ENCODE measurements at places on chromosomes 6 and 20.

DNA sequence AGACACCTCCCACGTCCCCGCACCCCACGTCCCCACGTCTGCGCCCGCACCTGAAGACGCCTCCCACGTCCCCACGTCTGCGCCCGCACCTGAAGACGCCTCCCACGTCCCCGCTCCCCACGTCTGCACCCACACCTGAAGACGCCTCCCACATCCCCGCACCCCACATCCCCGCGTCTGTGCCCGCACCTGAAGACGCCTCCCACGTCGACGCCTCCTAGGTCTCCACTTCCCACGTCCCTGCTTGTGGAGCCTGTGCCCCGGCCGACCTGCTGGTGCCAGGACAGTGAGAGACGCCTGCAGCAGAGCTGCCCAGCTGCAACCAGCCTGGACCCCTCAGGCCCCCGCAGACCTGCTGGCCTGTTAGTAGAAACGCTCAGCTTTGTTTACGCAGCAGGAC is 22.6 kb downstream of the ANKRD60 start:
- no peak for DNase-seq

GRCh38 chr6:165847407-165848085 is 184.5 kb upstream of the PDE10A start:
- no peak for DNase-seq

GRCh38 chr20:49286689-49287551 is 9.1 kb upstream of the ZNFX1 start:
- no peak for DNase-seq

- DNase-seq, result no peak
Observed at GRCh38 chr6:39521958-39522357, 199.5 kb upstream of the KCNK16 start.

DNA sequence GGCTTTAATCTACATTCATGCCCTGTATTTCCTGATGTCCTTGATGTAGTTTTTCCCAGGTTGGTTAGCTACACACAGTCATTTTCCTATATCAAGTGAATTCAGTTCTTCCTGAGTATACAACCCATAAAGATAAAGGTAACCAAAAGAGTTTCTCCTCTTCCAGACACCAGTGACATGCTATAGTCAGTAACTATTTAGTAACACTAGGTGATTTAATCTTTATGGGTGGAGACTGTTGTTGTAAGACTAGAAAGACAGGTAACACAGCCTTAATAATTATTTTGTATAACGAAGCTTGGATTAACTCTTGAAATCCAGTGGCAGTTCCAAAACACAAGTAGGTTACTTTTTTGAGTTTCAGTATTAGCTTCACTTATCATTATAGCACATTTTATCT is 17.6 kb downstream of the MCUR1 start:
- DNase-seq, result no peak

DNA sequence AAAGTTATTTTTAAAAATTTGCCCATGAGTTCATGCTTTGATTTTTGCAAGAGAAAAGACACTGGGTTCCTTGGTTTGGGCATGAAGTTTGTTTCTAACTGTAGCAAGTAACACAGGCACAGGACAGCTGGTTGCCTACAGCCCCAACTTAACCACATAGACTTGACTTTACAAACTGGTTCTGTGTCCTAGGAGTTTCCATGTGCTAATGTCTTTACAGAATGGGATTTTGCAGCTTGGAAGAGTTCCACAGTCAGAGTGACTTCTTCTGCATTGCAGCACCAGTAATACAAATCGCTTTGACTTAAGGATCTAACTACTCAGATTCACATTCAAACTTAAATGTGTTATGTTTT is 44.3 kb downstream of the OR2B2 start:
- no peak for DNase-seq

GRCh38 chr20:7866285-7866684 is 74.0 kb downstream of the HAO1 start:
- no peak for DNase-seq

DNA sequence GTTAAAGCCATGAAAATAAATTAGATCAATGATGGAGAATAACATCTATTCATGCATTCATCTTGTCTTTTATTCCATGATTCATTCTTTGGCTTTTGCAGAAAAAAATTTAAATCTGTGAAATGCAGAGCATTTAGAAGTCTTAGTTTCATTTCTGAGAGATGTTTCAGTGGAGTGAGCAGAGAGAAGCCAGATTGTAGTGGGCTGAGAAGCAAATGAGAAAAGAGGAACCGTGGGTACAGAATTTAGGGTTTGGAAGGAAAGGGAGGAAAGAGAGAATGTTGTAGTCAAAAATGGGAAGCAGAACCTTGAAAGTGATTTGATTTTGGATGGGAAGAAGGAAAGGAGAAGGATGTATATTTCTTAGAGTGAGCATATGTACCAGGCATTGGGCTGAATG is 260.3 kb upstream of the MAN1A1 start:
- DNase-seq, result no peak

DNA sequence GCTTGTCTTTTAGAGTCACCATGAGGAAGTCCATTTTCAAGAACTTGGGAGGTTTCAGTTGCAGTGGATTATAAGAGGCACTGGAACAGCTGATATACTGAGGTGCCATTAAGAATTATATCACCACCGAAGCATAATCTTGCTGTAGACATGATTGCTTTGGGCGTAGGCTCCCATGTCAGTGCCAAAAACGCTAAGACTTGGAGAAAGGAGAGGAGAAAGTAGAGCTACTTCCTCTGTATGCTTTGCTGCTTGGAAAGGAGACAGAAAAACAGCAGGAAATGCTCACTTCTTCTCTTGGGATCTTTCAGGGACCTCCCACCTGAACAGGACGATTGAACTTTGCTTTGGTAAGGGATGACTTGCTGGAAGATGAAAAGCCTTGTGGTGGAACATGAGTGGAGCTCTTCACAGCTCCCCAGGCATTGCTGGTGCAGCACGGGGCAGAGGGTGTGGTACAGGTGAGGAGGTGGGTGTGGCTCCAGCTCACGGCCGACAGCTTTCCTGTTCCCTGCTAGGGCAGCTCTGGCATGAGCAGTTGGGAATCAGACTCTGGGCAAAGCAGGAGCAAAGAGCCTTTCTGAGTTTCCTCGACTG is 190.4 kb upstream of the JAG1 start:
- DNase-seq, result no peak

DNA sequence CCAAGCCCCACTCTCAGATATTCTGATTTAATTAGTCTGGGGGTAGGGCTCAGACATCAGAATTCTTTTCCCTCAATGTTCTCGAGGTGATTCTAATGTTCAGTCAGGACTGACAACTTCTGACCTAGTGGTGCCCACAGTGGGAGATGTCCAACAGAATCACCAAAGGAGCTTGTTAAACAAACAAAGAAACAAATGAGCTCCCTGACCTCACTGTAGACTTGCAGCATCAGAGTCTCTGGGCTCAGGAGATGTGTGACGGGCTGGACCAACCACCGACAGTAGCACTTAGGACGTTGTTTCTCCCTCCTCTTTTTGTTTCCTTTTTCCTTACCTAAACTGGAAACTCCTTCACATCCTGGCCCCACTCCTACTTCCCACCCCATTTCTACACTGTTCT is 49.3 kb downstream of the CLIC5 start:
- no peak for DNase-seq
